ENCODE measurements at places on chromosomes 2 and 18. TPM values are rescaled to one million over a fixed set of nuclear protein-coding genes. Genes with fewer than 3 reads are reported as not detected.

The C1D gene
- 5.7 TPM for total RNA-seq

The POTEC gene
- not detected for total RNA-seq

The SATB2 gene
- total RNA-seq: 36.4 TPM

The PRKAG3 gene
- 4.1 TPM for total RNA-seq

The IL1B gene
- 0.82 TPM for total RNA-seq

The CHRND gene
- not detected for total RNA-seq

The CNTNAP5 gene
- total RNA-seq: not detected

The KYNU gene
- total RNA-seq: 1.3 TPM

The PAX3 gene
- 7.6 TPM for total RNA-seq
